ENCODE measurements at places on chromosomes 3 and 15.
A peak's percentile ranks its signal among the peaks of the same experiment; 100 is the strongest.

- DNase-seq, result no peak
Observed at GRCh38 chr15:69456208-69457166, 3.9 kb downstream of the RPLP1 start.

- DNase-seq, result no peak
Observed at GRCh38 chr3:105826778-105827634, 41.8 kb downstream of the CBLB start.

DNA sequence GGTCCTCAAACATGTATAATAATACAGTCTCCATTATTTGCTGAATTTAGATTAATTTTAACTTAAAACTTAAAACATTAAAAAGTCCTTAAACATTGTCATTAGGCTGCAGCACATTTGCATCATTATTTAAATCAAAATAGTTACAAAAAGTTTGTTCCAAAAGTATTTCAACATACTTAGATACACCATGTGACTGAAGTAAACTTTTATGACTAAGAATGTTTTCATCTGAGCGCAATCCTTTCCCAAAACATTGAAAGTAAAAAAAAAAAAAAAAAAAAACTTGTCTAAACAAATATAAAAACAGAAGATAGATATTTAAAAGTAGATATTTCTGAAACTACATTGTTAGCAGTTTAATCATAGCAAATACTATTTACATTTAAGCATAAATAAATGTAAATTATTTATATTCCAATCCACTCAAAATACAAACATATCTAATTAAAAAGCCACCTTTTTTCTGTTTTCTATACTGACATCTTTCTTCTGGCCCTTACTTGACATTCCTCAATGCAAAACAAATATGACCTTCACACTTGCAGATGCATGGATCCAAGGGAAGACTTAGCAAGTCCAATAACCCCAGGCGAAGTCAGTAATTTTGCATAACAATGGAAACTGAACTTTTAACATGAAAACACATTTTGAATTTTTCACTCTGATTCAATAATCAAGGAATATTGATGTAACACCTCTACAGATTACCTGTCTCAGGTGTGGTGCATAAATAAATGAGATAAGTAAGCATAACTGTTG lies 10.3 kb downstream of the FAM227B start:
- peak; percentile 65 for DNase-seq

- DNase-seq, result no peak
Observed at GRCh38 chr3:161070252-161070930, 34.8 kb downstream of the B3GALNT1 start.

GRCh38 chr15:50820808-50821382 lies 55.4 kb upstream of the SPPL2A start:
- no peak for DNase-seq

GRCh38 chr3:61903931-61904657 lies 342.7 kb downstream of the PTPRG start:
- no peak for DNase-seq

- DNase-seq, result no peak
Observed at GRCh38 chr15:97036301-97036700, 705.8 kb downstream of the NR2F2 start.

DNA sequence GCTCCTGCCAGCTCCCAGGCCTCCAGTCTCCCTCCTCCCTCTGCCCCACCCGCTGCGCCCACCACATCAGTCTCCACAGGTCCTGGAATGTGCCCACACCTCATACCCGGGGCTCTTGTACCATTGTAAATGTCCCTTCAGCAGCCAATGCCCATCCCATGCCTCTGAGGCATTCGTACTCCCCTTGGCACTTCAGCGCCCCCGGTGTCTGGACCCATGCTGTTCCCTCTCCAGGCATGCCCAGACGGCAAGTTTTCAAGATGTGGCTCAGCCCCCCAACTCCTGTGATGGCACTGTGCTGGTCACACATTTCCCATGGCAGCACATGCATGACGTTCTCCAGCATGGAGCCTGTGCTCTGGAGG lies 13.3 kb downstream of the PLXND1 start:
- DNase-seq, result no peak

- no peak for DNase-seq
Observed at GRCh38 chr15:56519000-56519399, 54.1 kb upstream of the MNS1 start.

Data from HAP-1 (cell line).